ENCODE measurements at places on chromosomes 11 and 22.

- no peak for DNase-seq
Measured at GRCh38 chr11:257766-258493, 20.3 kb upstream of the NLRP6 start.

DNA sequence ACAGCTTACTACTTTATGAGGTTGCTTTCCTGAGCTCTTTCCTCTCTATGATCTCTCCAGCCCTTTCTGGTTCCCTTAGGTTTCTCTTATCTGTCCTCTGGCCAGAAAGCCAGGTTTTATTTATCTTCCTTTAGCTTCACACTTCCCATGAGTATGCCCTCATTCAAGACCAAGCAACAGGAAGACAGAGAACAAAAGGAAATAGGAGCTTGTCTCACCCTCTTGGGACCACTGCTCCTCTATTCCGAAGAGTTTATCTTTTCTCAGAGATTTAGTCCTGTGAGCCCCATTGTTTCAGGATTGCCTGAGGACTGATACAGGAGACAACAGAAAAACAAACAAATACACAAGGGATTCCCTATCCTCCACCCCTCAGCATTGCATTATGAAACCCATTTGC is 62.4 kb upstream of the CCDC179 start:
- no peak for DNase-seq

GRCh38 chr11:29256580-29256979 is 760.2 kb downstream of the KCNA4 start:
- DNase-seq: no peak

GRCh38 chr22:31898926-31899325 is 45.4 kb upstream of the YWHAH start:
- DNase-seq: no peak

All from CD4-positive, alpha-beta T cell treated with Interferon gamma for 1 hour (primary cell).